ENCODE measurements at places on chromosomes 3 and 15.
A peak's percentile ranks its signal among the peaks of the same experiment; 100 is the strongest.

DNA sequence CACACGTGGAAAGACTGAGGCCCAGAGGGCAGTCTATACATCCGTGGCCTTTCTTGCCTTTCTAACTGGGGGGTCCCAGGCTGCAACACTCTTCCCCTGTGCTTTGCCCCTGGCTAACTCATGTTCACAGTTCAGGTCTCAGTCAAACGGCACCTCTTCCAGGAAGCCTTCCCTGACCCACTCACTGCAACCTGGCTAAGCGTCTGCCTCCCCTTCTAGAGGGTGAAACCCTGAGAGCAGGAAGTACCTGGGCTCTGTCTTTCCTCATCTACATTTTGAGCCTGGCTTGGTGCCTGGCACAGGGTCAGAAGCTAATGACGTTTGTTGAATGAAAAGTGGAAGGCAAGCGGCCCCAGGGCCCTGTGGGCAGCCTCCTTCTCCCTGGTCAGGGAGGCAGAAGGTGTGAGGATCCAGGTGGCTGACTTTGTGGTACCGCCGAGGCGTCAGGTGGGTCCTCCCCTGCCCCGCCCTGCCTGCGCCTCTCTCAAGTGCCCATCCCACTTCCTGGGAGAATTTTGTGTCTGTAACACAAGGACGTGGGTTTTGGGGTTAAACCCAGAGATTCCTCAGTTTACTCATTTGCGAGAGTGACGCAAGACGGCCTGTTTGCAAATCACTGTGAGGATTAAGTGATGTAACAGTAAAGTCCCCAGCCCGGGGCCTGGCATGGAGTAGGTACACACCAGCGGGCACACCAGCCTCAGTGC, 32.1 kb downstream of the DNASE1L3 start:
- no peak for DNase-seq

GRCh38 chr3:151197981-151198767, 4.8 kb downstream of the GPR171 start:
- DNase-seq, result peak; percentile 11

GRCh38 chr3:71537211-71537611, 46.3 kb downstream of the FOXP1 start:
- DNase-seq, result peak; percentile 85

DNA sequence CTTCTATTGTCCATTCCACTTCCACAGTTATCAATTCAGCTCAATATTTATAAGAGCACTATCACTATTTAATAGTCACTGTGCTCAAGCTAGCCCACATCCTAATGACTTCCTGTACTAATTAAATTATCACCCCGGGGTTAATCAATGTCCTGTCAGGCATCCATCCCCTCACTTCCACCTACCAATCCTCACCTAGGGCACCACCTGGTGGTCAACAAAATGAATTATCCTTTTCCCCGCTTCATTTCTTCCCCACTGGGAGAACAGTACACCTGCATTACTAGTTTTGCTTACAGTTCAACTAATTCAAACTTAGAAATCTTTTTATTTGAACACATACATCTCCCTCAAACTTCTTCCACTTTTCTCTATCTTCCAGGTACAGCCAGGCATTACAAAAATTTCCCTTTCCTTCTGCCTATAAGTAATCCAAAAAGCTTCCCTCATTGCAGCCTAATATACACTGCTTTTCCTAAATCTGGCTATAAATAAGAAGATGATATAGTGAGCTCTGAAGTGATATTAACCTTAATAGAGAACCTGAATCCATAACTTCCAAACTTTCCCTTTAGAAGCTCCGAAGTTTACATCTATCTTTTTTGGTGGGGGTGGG, 68.5 kb downstream of the TMCC1 start:
- DNase-seq, result peak; percentile 7

- no peak for DNase-seq
Measured at GRCh38 chr3:127886231-127886955, 28.6 kb upstream of the KBTBD12 start.

- DNase-seq, result no peak
Measured at GRCh38 chr3:174216946-174217718, 642.0 kb upstream of the NAALADL2 start.

DNA sequence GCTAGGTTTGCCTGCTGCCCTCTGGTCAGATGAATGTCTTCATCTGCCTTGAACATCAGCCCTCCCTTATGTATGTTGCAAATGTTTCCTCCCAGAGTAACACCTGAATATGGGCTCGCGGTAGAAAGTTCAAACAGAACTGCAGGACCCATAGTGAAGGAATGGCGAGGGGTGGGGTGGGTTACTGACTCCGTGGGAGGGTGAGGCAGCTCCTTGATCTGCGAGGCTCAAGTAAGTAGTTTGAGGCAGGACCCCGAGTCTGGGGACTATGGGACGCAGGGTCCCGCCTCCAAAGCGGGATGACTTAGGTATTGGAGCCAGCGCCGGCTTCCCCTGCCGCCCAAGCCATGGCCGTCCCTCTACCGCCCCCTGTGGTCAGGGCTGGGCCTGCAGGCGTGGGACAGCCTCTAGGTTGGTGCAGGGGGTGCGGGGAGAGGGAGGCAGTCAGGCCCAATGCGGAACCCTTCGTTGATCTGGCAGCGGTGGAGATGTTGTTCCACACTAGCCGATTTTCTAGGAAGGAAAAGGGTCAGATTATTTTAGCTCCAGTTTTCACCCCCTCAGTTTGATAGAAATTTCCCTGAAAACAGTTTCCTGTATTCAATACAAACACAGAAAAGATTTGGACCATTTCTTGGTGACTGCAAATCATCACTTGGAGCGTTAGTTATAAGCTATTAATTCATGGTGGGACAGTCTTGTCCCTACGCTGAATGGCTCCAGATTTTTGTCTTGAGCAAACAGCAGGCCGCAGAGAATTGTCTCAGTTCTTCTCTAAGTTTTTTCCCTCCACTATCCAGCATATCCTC, 72.3 kb downstream of the CORO2B start:
- DNase-seq, result no peak

- no peak for DNase-seq
Measured at GRCh38 chr3:22490747-22491146, 712.4 kb upstream of the UBE2E2 start.
